NCI-H446 (cell line): ENCODE measurements at places on chromosomes 1 and 21.

DNA sequence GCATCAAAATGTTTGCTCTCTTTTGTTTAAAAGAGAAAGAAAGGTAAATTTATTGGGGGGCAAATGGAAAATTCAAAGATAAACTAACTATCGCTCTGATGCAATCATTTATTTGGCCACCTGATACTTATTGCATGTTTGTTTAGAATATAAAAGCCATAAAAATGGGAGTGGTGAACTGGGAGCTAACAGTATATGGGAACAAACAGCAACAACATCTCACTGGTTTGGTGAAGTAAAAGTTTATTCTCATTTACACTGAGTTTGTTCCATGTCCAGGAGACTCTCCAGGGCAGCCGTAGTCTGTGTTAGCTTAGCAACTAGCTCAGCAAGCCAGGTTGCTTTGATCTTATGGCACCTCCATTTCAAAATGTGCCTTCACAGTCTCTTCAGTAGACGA, 20.4 kb downstream of the C4BPA start:
- no peak for DNase-seq

- DNase-seq: no peak
Measured at GRCh38 chr1:230901671-230902070, 33.4 kb upstream of the C1orf198 start.

DNA sequence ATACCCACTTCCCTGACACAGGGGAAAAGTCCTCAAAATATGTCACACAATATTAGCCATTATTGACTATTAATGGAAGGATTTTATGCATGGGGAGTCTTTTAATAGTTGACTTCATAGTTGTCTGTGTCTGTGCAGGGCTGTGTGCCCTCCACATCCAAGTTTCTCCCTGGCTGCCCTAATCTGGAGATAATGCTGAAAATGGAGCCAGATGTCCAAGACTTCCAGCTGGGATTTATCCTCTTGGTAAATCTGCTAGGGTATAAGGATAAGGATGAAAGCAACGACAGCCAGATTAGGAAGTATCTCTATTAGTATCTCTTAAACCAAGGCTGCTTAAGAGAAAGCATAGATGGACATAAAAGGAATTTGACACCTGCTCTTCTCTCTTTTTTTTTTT, 42.1 kb downstream of the CDK18 start:
- DNase-seq: peak; percentile 26

- no peak for DNase-seq
Measured at GRCh38 chr21:37587203-37587602, 220.6 kb downstream of the DYRK1A start.

DNA sequence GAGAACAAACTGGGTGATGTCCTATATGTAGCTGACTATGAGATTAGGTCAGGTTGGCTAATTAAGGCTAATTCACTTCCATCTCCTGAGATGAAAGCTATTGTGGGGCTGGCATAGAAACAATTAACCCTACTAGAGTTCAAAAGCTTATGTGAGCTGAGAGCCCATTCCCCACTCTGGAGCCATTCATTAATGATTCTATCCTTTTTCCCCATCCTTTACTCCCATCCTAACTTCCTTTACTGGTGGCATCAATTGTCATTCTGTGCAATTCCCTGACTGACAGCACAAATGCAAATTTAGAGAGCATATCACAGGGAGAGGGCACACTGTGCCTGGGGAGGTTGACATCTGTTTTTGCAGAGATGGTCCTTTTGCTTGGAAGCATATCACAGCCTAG, 103.9 kb downstream of the URB2 start:
- DNase-seq: no peak

GRCh38 chr1:35544976-35545375, 12.2 kb downstream of the KIAA0319L start:
- DNase-seq: no peak

- DNase-seq: no peak
Measured at GRCh38 chr1:23403038-23403336, 21.6 kb downstream of the TCEA3 start.

- peak; percentile 43 for DNase-seq
Measured at GRCh38 chr21:34020983-34021553, 52.3 kb upstream of the MRPS6 start.

DNA sequence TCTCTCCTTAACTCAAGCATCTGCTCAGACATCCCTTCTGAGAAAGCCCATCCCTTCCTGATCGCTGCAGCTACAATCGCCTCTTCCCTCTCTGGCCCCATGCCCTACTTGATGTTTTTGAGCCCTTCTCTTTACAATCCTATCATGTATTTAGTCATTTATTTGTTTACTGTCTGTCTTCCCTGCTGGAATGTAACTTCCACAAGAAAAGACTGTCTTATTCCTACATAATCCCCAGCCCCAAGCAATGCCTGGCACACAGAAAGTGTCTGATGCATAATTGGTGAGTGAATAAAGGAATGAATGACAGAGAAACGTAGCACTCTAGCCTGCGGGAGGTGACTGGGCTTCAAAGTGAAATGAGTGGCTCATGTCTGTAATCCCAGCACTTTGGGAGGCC, 25.4 kb downstream of the ECE1 start:
- no peak for DNase-seq

DNA sequence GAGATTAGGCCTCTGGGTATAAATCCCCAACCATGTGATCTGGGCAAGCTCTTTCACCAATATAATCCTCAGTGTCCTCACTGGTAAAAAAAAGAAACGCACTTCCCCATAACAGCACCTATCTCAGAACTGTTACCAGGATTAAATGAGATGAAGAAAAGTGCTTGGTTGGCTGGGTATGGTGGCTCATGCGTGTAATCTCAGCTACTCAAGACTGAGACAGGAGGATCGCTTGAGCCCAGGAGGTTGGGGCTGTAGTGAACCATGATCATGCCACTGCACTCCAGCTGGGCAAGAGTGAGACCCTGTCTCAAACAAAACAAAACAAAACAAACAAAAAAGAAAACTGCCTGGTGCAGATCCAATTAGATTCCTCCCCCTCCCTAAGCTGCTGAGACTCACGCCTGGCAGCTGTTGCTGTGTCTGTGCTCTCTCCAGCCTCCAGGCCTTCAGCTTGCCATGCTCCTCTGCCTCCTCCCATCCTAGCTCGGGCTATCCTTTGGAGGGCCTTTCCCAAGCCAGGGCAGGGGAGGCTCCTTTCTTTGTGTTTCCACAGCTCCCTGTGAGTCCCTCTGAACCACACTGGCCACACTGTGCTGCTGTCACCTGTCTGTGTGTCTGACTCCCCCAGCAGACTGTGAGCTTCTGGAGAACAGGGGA, 19.0 kb downstream of the CYB5RL start:
- peak; percentile 7 for DNase-seq

- no peak for DNase-seq
Measured at GRCh38 chr1:27476237-27476636, 13.7 kb downstream of the WASF2 start.

DNA sequence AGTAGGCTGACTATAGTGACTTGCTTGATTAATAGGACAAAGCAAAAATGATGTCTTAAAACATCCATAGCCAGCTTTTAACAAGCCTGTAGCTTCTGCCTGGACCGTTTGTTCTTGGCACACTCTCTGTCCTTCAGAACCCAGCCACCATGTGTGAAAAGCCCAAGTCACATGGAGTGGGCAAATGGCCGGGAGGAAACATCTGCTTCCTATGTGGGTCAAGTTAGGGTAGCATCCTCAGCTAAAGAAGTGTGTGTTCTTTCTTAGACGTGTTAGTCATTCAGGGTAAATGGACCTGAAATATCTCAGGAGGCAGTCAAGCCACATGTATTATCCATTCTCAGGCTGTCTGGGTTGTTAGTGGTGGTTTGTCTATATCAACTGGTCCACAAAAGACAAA, 23.4 kb downstream of the RD3 start:
- no peak for DNase-seq

DNA sequence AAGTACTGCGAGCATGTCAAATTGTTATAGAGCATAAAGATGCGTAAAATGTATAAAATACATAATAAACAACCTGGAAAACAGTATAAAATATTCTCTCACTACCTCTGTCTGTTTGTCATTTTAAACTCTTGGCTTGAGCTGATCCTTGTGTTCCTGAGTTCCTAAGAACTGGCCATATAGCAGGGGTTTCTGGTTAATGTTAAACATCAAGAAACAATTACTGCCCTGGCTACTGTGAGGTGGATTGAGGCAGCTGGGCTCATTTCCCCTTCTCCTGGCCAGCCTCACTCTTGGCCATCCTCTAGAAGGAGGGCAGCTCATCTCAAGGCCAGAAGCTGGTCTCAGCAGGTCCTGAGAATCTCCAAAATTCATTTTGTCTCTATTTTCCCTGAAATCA, 297.3 kb upstream of the USP24 start:
- DNase-seq: no peak

DNA sequence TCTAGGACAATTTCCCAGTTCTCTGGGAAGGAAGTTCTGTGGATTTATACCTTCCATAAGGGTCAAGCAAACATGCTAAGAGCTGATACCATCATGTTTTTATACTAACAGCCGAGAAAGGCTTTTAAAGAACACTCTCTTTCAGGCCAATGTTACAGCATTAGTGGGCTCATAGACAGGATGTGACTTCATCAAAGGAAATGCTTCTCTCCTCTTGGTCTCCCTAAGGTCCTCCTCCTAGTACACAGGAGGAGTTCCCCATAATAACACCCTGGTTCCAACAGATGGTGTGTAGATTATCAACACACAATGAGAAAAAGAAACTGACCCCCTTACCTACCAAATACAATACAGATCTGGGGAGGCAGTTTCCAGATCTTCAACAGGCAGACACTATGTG, 26.7 kb upstream of the GLIS1 start:
- DNase-seq: no peak

- DNase-seq: no peak
Measured at GRCh38 chr21:28228636-28228995, 764.1 kb downstream of the LTN1 start.

- DNase-seq: no peak
Measured at GRCh38 chr1:156652131-156652991, 10.4 kb downstream of the BCAN start.

DNA sequence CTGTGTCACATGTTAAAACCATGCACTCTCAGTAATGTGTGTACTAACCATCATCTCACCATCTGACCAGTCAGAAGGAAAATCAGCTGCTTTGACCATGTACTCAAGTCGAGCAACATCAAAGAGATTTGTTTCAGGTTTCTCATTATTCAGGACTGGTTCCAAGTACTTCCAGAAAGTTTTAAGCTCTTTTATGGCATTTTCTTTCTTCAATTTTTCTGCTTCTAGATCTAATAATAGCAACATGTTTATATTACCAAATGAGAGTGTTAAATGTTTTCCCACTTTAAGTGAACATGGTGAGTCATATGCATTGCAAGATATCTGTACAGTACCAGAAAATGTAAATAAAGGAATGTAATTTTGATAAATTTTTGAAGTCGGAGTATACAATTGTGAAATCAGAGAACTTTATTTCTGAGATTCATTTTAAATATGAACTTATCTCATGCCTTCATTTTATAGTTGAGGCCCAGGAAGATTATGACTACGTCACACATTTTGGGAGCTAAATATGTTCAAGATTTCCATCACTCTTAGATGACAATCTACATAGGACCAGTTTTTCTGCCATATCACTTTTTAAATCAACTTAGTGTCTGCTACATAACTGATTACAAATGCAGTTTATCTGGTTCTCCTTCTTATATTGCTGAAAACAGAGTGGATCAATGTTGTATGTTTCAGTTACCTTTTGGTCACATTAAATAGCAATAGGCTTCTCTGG, 87.2 kb downstream of the SPAG17 start:
- DNase-seq: no peak

DNA sequence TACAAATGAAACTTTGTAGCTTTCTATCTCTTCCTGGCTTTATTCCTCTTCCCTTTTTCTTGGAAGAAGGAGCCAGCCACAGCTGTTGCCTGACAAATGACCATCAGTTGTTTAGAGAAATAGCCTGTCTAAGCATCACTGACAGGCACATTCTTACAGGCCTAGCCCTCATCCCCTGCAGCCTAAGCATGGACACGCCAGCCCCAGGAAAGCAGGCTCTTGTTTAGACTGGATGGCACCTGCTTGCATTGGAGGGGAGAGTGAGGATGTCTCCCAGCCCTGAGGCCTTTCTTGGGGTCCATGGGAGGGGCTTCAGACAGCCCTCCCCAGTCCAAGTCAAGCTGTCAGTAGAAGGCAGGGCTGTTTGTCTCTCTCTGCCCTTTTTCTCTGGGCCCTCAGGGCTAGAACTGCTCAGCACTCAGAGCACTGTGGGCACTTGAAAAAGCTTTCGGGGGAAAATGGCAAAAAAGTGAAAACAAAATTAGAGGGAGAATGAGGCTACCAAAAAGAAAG, 282.5 kb upstream of the PLXNA2 start:
- DNase-seq: no peak

DNA sequence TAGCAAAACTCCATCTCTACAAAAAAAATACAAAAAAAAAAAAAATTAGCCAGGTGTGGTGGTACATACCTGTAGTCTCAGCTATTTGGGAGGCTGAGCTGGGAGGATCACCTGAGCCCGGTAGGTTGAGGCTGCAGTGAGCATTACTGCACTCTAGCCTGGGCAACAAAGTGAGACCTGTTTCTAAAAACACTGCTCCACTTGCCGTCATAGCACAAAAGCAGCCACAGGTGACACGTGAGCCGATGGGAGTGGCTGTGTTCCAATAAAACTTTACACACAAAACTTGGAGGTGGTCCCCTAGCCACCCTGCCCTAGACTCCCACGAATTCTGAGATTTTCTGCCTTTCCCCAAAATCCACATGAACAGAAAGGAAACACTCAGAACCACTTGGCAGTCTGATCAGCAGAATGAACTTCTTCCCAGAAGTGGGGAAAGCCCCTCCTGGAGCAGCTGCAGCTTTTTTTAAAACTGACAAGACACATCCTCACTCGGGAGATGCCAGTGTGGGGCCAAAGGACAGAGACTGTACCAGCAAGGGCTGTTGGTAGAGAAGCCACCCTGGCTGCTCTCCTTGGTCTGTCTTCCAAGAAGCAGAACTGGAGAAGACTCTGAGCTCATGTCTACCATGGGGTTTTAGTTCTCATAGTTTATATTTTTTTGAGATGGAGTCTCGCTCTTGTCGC, 23.3 kb downstream of the PLEKHM2 start:
- DNase-seq: no peak
